ENCODE measurements at places on chromosomes 2 and 18. TPM values are rescaled to one million over a fixed set of nuclear protein-coding genes. Genes with fewer than 3 reads are reported as not detected.

DNA sequence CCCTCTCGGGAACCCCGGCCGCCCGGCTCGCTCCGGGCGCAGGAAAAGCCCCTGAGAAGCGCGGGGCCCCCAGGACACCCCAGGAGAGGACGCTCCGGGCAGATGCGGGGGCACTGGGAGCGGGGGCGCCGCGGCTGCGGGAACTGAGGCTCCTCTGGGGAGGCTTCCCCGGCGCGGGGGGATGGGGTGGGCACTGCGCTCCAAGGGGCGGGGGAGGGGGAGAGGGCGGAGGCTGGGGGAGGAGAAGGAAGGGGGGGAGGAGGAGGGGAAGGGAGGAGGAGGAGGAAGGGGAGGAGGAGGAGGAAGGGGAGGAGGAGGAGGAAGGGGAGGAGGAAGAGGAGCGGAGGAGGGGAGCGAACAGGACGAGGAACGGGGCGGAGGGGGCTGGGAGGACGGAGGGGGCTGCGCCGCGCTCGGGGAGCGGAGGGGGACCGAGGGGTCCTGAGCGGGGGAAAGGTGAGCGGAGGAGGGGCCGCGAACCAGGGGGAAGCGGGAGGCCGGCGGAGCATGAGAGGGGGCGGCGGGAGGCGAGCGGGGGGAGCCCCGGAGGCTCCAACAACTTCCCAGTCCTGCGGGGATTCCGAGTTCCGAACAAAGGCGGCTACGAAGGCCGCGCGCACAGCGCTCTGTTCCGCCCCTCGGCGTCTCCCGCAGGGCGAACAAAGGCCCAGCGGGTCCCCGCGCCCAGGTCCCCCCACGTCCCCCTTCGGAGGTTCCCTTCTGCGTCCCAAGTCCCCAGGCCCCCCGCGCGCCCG lies 742 bp downstream of the PXDN start:
- no peak for DNase-seq

Gene RAB31
- total RNA-seq: 23.3 TPM

- DNase-seq: no peak
Observed at GRCh38 chr2:67485431-67485830, 88.3 kb downstream of the ETAA1 start.

GRCh38 chr18:44816050-44816449 lies 135.4 kb downstream of the SETBP1 start:
- DNase-seq: no peak

- no peak for DNase-seq
Observed at GRCh38 chr2:99989905-99990304, 152.5 kb downstream of the AFF3 start.

Gene ALPI
- total RNA-seq: not detected

- no peak for DNase-seq
Observed at GRCh38 chr2:15832849-15833680, 107.3 kb upstream of the MYCN start.

DNA sequence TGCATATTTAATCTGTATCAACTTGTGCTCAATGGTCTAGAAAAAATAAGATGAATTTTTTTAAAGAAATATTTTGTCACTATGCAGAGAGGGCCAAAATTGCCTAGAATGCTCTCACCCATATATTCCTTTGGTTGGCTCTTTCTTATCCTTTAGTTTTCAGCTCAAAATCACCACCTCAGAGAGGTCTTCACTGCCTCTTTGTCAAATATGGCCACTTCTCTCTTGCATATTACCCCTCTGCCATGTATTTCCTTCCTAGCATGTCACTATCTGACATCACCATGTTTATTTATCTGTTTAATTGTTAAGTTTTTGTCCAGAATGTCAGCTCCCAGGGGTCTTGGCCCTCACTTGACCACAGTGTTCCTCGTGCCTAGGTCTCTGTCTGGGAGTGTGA lies 535.2 kb upstream of the CDH2 start:
- DNase-seq: no peak

GRCh38 chr18:30889519-30890301 lies 152.8 kb downstream of the DSC3 start:
- DNase-seq: no peak

Gene RAMP1
- not detected for total RNA-seq

Gene CFC1
- not detected for total RNA-seq

- no peak for DNase-seq
Observed at GRCh38 chr2:65453916-65454315, 21.5 kb upstream of the SPRED2 start.
